ENCODE measurements at places on chromosomes 16 and 17.

DNA sequence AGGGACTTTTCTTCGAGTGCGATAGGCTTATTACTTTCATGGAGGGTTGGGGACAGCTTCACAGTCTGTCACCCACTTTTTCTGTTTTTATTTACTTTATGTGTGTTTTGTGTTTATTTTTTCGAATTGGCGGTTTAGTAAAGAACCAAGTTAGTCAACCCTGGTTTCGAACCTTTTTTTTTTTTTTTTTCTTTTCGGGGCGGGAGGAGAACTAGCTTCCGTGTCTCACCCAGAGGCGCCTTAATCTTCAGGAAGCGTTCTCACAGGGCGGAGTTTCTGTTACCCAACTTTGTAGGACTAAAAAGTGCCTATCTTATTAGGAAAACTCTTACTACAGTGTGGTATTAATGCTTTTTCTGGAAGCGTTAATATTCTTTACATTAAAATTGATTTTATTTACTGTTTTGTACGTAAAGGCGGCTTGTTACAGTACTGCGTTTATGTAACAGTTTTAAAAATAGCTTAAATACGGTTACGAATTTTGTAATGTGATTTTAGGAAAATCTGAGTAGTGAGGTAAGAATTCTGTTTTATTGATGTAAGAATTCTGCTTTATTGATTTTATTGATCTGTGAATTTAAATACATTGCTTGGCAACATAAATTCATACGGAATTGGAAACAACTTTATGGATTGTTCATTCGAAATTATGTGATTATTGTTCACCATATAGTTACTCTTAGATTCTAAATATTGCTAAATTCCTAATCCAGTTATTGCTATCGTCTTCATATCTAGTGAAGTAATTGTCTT lies 885 bp downstream of the ZNF207 start:
- no peak for DNase-seq

DNA sequence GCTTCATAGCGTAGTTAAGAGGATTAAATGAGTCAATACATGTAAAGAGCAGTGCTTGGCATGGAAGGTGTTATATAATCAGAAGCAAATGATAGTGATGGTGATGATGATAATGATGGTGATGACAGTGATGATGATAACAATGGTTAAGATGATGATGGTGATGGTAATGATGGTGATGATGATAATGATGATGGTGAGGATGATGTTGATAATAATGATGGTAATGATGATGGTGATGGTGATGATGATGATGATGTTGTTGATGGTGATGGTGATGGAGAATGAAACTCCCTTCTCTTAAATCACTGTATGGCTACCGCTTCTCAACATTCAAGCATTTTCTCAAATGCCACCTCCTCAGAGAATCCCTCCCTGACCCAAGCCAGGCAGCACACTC lies 190.5 kb downstream of the TMEM132E start:
- DNase-seq, result no peak

- DNase-seq, result no peak
Measured at GRCh38 chr16:4263504-4264436, 9.1 kb downstream of the TFAP4 start.

GRCh38 chr17:1313270-1314005 lies 34.0 kb downstream of the TRARG1 start:
- DNase-seq, result no peak
